ENCODE measurements at places on chromosomes 2 and 18.

DNA sequence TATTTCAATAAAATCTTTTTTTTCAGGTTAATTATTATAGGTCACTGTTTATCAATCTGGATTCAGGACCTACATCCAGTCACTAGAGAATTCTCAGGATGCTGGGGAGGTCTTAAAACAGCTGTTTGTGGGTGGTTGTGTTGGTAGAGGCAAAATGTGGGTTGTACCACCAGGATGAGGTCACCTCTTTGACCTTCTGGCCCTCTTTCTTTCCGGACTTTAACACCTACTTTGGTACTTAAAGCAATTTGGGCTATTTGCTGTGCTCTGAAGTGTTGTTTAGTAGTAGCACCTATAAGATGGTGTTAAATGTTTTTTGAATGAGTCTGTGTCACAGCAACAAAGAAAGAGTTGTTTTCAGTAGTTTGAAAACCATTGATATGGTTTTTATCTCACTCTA lies 14.6 kb downstream of the EML4 start:
- H3K27me3 ChIP-seq, result no peaks in the 10 kb centered on the region
- H3K36me3 ChIP-seq, result peaks cover 47% of the 10 kb centered on the region
- DNase-seq, result no peak
- no peak overlapping the region for H3K4me3 ChIP-seq

DNA sequence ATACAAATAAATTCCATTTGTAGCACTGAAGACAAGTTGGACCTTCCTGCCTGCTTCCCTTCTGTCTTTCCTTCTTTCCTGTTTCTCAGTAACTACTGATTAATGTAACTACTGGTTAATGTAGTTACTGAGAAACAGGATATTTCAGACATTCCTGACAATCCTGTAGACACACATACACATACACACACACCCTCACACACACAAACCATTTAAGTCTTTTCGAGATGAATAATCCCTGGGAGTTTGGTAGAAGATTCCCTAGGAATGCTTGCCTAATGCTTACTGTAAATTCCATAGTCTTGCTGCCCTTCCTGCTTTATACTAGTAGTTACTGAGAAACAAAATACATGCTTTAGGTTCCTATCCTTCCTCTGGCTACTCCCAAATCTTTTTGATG lies 83.9 kb downstream of the PIK3C3 start:
- H3K27me3 ChIP-seq, result no peaks in the 10 kb centered on the region
- H3K27ac ChIP-seq, result peak overlapping the region; percentile 2
- H3K4me1 ChIP-seq, result peaks cover 1% of the 10 kb centered on the region
- no peak overlapping the region for H3K4me3 ChIP-seq
- H3K36me3 ChIP-seq, result peaks cover 92% of the 10 kb centered on the region

DNA sequence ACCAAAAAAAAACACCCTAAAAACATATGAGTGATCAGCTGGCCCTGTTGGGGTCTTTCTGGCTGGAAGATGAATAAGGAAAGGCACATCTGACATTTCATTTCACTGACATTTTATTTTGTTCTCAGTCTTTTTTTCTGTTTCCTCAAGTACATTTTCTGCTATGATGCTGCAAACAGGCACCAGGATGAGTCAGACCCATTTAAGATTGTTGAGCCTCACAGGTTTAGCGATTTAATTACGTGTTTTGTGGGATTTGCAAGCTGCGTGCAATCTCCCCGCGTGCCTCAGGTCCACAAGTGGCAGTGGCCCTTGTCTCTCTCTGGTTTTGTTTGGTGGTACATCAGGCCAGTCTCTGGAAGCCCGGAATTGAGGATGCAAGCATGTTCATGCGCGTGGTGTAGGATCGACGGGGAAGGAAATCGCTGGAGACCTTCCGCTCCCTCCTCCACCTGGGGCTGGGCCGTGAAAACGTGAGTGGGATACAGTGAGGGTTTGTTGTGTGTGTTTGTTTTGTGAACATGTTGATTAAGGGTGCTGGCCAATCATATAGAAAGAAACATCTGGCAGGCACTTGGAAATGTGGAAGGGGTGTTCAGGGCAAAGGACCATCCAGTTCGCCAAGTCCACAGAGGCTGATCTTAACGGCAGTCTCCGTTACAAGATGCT lies 120.2 kb upstream of the ZNF516 start:
- no peak overlapping the region for H3K4me3 ChIP-seq
- H3K27me3 ChIP-seq, result peaks cover 26% of the 10 kb centered on the region

- H3K27me3 ChIP-seq, result peaks cover 5% of the 10 kb centered on the region
- DNase-seq, result no peak
- no peaks in the 10 kb centered on the region for H3K36me3 ChIP-seq
- no peak overlapping the region for H3K27ac ChIP-seq
Measured at GRCh38 chr2:142973822-142974207, 96.4 kb downstream of the KYNU start.

GRCh38 chr2:162058973-162059668 lies 14.9 kb downstream of the DPP4 start:
- no peak for DNase-seq
- H3K4me1 ChIP-seq, result peaks cover 88% of the 10 kb centered on the region
- H3K27ac ChIP-seq, result peak overlapping the region; percentile 96
- H3K36me3 ChIP-seq, result peaks cover 35% of the 10 kb centered on the region
- H3K27me3 ChIP-seq, result no peaks in the 10 kb centered on the region

DNA sequence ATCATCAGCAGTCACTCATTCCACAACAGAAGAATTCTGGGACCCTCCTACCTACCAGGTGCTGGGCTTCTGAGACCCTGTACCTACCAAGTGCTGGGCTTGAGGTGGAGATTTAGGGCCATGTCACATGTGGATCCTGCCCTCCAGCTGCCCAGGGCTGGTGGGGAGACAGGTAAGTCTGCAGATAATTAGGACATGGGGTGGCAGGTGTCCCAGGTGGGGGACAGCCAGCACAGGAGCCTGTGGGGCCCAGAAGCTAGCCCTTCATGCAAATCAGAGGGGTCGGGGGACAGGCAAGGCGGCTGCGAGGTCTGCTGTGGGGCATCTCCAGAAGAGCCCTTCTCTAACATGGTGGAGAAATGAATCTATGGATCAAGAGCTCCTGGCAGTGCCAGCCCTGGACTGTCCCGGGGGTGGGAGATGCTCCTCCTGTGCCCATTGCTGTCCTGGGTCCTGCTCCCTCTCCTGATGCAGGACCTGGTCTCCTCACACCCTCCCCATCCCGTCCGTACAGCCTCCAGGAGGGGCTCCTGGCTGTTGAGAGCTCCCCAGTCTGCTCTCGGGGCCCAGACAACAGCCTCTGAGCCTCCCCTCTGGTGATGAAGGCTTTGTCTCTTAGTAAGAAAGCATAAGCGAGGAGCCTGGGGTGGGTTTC lies 106.3 kb upstream of the GLI2 start:
- H3K4me1 ChIP-seq, result no peaks in the 10 kb centered on the region
- no peaks in the 10 kb centered on the region for H3K36me3 ChIP-seq
- peaks cover 2% of the 10 kb centered on the region for H3K27me3 ChIP-seq
- H3K4me3 ChIP-seq, result no peak overlapping the region

DNA sequence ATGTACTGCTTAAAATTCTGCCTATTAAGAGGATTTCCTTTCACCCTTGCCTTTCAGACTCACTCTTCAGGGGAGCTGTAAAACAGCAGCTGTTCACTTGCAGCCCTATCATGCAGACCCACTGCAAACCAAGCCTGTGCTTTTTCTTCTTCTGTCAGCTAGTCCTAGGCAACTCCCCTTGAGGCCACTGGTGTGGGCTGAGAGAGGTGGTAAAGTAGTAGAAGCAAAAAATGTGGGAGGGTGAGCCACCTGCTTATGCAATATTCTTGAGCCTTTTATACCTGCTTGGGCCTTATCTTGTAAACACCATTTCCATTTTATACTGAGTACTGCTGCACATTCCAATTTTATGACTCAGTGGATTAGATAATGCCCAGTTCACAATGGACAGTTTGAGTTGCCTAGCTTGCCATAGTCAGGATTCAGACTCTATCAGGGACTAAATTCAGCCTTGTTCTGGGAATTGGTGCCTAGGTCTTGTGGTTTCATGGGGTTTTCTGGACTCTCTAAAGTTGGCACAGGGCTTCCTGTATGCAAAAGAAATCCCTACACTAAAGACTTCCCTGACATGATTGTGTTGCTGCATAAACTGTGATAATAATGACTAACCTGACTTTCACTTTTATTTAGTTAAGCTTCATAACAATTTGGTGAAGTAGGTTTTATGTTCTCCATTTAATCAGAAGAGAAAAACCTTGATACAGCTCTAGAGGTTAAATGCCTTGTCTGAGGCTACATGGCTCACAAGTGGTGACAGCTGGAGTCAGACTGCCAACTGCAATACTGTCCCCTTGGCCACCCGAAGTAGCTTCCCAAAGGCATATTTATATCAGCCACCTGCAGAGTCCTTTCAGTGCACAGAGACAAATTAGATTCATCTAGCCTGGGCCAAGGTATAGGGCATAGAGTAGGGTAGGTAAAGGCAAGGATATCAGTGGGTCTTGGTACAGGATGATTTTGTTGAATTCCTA lies 47.4 kb upstream of the KDM3A start:
- peaks cover 12% of the 10 kb centered on the region for H3K27me3 ChIP-seq
- H3K27ac ChIP-seq, result no peak overlapping the region
- H3K4me3 ChIP-seq, result no peak overlapping the region
- no peaks in the 10 kb centered on the region for H3K36me3 ChIP-seq
- H3K4me1 ChIP-seq, result peaks cover 14% of the 10 kb centered on the region

GRCh38 chr18:8816816-8817215 lies 111.5 kb downstream of the MTCL1 start:
- DNase-seq, result no peak
- no peaks in the 10 kb centered on the region for H3K27me3 ChIP-seq
- no peaks in the 10 kb centered on the region for H3K36me3 ChIP-seq
- no peak overlapping the region for H3K27ac ChIP-seq

- H3K27ac ChIP-seq, result no peak overlapping the region
- H3K4me1 ChIP-seq, result no peaks in the 10 kb centered on the region
- no peak for DNase-seq
- no peak overlapping the region for H3K4me3 ChIP-seq
- no peaks in the 10 kb centered on the region for H3K27me3 ChIP-seq
- no peaks in the 10 kb centered on the region for H3K36me3 ChIP-seq
Measured at GRCh38 chr2:7884338-7884737, 797.5 kb upstream of the ID2 start.

DNA sequence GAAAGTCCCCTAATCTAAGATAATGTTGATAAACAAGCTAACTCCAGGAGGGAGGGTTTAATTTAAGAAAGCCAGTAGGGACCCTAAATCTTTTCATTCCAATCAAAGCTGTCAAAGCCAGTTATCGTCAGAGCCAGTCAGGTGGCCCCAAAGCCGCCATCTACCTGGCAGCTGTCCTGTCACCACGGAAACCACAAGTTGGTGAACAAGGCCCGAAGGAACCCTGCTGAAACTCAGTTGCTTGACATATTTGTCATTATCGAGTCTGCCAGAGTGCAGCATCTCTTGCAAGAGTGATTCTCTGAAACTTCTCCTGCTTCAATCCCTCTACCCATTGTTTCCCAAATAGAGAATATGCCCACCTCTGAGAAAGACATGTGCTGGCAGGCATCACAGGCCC lies 30.8 kb upstream of the POLE4 start:
- H3K4me1 ChIP-seq, result no peaks in the 10 kb centered on the region
- no peaks in the 10 kb centered on the region for H3K36me3 ChIP-seq
- DNase-seq, result no peak

GRCh38 chr2:42809819-42810120 lies 17.4 kb upstream of the HAAO start:
- H3K4me3 ChIP-seq, result peak overlapping the region; percentile 76
- peak overlapping the region; percentile 91 for H3K27ac ChIP-seq
- H3K4me1 ChIP-seq, result peaks cover 20% of the 10 kb centered on the region
- DNase-seq, result no peak
- no peaks in the 10 kb centered on the region for H3K27me3 ChIP-seq

DNA sequence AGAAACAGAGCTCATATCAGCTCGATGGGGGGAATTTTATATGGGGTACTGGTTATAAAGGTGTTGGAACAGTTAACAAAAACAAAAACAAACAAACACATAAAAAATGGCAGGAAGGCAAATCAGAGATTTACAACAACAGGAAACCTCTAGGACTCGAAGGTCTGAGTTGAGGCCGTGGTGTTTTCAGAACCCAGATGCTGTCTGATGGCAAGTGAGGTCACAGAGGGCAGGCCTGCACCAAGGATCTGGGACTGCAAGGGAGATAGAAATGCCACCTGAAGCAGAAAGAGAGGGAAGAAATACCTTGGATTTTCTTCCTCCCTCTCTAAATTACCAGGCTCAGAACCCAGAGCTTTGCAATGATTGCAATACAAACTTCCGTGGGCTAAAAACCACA lies 429.5 kb downstream of the ZNF521 start:
- no peaks in the 10 kb centered on the region for H3K27me3 ChIP-seq
- H3K4me3 ChIP-seq, result no peak overlapping the region
- no peak overlapping the region for H3K27ac ChIP-seq
- H3K4me1 ChIP-seq, result no peaks in the 10 kb centered on the region
- H3K36me3 ChIP-seq, result no peaks in the 10 kb centered on the region
- DNase-seq, result no peak

- peaks cover 27% of the 10 kb centered on the region for H3K27me3 ChIP-seq
- H3K4me1 ChIP-seq, result peaks cover 1% of the 10 kb centered on the region
- no peaks in the 10 kb centered on the region for H3K36me3 ChIP-seq
- no peak for DNase-seq
Measured at GRCh38 chr2:160051371-160051800, 11.0 kb downstream of the PLA2R1 start.

GRCh38 chr18:60962625-60963024 lies 370.6 kb upstream of the CDH20 start:
- H3K36me3 ChIP-seq, result no peaks in the 10 kb centered on the region
- no peak for DNase-seq
- no peaks in the 10 kb centered on the region for H3K4me1 ChIP-seq
- H3K4me3 ChIP-seq, result no peak overlapping the region
- H3K27ac ChIP-seq, result no peak overlapping the region
- no peaks in the 10 kb centered on the region for H3K27me3 ChIP-seq

DNA sequence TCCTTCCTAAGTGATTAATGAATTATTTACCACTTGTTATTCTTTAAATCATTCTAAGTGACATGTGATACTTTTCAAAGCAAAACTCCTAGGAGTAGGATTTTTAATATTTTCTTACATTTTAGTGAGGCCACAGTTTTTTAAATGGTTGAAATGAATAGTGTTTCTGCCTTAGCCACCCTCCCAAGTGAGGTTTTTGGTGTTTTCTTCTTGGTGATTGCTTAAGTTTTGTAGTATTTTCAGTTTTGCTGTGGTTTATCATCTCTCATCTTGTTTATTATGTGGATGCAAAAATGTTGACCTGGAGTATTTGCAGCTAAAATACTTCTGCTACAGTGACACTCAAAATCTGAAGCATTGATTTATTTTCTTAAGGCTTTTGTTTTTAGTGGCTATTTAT lies 9.8 kb downstream of the AFTPH start:
- H3K4me3 ChIP-seq, result no peak overlapping the region
- peak overlapping the region; percentile 45 for H3K27ac ChIP-seq
- DNase-seq, result no peak
- peaks cover 16% of the 10 kb centered on the region for H3K36me3 ChIP-seq
- no peaks in the 10 kb centered on the region for H3K27me3 ChIP-seq

GRCh38 chr2:233338046-233338445 lies 16.2 kb upstream of the DGKD start:
- H3K4me1 ChIP-seq, result peaks cover 27% of the 10 kb centered on the region
- H3K27me3 ChIP-seq, result no peaks in the 10 kb centered on the region
- H3K27ac ChIP-seq, result no peak overlapping the region
- no peaks in the 10 kb centered on the region for H3K36me3 ChIP-seq
- DNase-seq, result no peak
- H3K4me3 ChIP-seq, result no peak overlapping the region
